ENCODE measurements at places on chromosomes 16 and 17.

DNA sequence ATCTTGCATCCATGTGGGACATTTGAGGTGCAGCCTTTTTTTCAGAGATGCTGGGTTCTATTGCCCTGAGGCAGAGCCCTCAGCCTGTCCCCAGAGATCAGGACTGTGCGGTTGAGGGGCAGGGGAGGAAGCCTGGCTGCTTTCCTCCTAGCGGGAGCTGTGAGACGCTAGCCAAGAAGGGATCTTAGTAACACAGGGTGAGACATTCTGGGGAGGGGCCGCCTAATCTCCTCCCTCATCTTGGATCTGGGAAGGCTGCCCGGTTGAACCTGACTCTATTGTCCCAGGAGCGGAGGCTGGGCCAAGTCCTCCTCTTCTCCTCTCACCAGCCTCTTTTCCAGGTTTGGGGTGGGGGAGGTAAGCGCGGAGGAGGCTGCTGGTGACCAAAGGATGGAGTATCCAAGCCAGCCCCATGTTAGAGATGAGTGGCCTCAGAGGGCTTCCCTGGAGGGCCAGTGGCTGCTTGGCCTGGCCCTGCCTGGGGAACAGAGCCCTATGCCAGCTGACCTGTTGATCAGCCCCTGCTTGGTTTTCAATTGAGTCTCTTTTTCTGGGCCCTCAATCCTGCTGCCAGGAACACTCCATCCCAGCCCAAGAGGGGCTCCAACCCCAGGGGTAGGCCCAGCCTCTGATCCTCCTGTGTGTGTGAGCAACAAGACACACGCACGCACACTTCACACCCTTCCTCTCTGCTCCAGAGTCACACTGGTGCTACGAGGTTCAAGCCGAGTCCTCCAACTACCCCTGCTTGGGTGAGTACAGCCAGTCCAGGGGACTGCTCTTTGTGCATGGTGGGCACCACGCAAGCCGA lies 5.0 kb downstream of the CA4 start:
- peak; percentile 67 for DNase-seq

DNA sequence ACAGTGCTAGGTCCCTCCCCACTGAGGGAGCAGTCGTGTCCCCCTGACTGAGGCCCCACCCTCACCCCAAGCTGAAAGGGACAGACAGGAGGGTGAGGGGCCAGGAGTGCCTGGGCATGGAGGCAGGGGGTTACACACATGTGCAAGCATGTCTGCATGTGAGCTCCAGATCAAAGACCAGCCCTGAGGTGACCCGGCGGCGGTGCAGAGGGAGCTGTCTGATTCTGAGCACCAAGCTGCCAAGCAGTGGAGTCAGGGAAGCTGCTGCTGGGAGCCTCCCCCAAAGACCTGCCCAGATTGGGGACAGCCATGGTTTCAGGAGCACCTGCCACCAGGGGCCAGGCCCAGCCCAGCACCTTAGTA lies 5.5 kb downstream of the DLX3 start:
- DNase-seq: no peak

- peak; percentile 6 for DNase-seq
Measured at GRCh38 chr17:35808240-35808961, 883 bp upstream of the TAF15 start.

DNA sequence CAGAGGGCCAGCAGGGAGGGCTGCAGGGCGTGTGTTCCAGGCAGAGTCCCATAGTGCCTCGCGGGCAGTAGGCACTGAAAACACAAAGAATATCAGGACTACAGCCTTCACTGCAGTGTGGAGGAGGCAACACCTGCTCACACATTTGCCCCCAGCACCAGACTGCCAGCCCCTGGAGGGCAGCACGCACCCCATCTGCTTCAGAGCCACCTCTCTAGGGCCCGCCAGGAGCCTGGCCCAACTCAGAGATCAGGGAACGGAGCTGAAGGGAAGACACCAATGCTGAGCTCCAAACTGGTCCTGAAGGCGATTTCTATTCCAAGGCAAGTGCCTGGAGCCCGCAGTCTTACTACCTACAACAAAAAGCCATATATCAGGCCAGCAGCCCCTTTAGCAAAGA lies 130.3 kb downstream of the ZNF423 start:
- no peak for DNase-seq

GRCh38 chr17:35368081-35368830 lies 5.2 kb downstream of the SLFN11 start:
- peak; percentile 18 for DNase-seq

GRCh38 chr17:31562376-31562840 lies 170.9 kb downstream of the RAB11FIP4 start:
- peak; percentile 16 for DNase-seq

GRCh38 chr16:70715860-70716357 lies 30.1 kb upstream of the MTSS2 start:
- DNase-seq: peak; percentile 70

GRCh38 chr17:32503251-32504165 lies 16.7 kb downstream of the CDK5R1 start:
- no peak for DNase-seq

DNA sequence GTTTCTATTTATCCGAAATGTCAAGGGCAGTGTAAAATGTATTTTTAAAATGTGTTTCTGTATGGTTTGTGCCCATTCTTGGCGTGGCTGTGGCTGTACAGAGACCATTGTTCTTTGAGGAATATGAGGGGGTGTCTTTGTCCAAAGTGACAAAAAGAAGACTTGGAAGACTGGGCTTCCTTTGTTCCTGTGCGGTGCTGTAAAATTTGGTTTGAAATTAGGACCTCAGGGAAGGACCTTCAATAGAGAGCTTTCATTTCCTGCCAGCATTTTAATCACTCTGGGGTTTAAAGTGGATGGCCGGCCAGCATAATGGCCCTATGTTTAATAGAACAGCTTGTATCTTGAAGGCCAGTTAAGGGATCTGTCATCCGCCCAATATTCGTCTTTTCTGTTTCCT lies 190.1 kb upstream of the TBX2 start:
- peak; percentile 68 for DNase-seq

- no peak for DNase-seq
Measured at GRCh38 chr17:33269337-33270060, 23.6 kb downstream of the ASIC2 start.

GRCh38 chr17:2064520-2064971 lies 9.6 kb downstream of the HIC1 start:
- no peak for DNase-seq

GRCh38 chr16:56353054-56353921 lies 72.1 kb downstream of the AMFR start:
- no peak for DNase-seq

GRCh38 chr17:28112606-28113005 lies 70.1 kb downstream of the NLK start:
- DNase-seq: peak; percentile 1

DNA sequence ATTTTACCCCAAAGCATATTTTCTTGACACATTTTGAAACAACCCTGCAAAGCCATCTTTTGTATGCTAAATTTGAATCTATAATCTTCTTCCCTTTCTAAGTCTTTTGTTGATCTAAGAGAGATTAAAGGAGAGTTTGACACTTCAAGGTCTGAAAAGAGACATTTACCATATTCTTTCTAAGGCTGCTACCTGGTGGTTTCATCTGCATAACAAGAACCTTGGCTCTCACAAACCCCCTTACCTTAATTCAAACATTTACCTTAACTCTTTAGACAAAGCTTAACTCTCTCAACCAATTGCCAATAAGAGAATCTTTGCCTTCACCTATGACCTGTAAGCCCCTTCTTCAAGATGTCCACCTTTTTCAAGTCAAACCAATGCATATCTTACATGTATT lies 1143.6 kb downstream of the CDH11 start:
- no peak for DNase-seq

DNA sequence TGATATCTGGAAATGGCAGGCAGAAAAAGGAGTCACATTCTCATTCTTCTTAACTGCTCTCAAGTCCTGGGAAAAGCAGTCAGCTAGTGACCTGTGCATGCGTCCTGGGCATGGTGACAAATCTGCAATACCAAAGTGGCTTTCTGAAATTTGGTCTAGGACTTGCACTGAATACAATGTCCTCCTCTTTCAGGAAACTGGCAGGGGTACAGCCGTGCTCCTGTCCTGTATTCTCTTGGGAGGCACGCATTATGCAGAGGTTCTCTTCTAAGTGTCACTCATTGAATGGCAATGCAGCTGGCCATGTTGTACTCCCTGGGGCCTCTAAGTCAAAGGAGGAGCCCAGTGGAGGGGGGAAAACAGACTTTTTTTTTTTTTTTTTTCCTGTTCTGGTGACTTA lies 10.6 kb downstream of the PHF12 start:
- DNase-seq: no peak

DNA sequence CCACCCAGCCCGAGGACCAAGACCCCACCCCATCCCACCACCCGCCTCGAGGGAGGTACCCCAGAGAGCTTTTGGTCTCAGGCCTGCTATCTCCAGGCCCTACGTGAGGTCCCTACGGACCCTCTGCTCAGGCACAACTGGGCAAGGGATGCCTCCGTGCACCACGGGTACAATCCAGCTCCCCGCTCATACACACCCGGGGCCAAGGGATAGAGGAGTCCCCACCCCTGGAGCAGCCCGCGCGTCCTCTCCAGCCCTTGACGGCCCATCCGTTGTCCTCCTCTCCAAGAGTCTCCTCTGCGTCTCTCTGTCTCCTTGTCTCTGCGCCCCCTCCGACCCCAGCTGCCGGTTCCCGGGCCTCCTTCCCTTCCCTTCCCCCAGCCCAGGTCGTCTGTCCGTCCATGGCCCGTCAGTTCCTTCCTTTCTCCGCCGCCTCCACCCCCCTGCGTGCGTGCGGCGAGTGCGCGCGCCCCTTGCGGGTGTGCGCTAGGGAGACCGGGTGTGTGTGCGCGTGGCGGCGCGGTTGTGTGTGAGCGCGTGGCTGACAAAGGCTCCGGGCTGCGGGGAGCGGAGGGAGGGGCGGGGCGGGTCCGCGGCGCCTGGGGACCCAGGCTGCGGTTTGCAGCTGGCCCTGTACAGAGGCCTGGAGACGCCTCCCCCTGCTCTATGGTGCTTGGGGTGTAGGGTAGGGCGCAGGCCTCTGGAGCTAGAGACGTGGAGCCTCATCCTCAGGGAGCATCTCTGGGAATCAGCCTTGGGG lies 930 bp downstream of the SPNS2 start:
- DNase-seq: no peak

GRCh38 chr17:79955691-79956440 lies 79.8 kb downstream of the TBC1D16 start:
- DNase-seq: no peak

DNA sequence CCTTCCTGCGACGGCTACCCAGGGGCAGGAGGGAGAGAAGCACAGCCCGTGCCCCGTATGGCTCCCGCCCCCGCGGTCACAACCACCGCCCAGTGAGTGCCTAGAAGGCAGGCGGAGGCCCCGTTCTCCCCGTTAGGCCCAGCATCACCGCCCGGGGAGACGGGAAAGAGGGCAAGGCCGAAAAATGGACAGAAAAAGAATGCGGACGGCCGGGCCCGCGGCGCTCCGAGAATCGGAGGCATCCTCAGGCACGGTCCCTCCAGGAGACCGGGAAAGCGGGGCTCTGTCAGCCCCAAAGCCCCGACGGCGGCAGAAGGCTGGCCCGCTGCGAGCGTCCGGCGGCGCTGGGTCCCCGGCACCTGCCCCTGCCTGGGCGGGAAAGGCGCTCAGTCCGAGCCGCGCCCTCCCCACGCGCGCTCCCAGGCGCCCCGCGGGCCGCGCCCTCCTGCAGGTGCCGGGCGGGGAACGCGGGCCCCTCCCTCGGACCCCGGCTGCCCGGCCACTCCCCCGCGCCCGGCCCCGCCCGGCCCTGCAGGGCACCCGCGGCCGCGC lies 407 bp downstream of the MCRIP1 start:
- DNase-seq: no peak

- DNase-seq: peak; percentile 8
Measured at GRCh38 chr17:31391496-31391949, at the start of gene RAB11FIP4. TSS of gene RAB11FIP4 (plus strand) at chr17:31391675. CDS start at chr17:31391853, 178 bp downstream.

Data from RPMI7951 (cell line).